CD4-positive, alpha-beta T cell treated with Interleukin-17A for 1 hour (primary cell): ENCODE measurements at places on chromosomes 1 and 21.

GRCh38 chr1:67316180-67316902 is 8.7 kb downstream of the IL12RB2 start:
- DNase-seq = no peak

DNA sequence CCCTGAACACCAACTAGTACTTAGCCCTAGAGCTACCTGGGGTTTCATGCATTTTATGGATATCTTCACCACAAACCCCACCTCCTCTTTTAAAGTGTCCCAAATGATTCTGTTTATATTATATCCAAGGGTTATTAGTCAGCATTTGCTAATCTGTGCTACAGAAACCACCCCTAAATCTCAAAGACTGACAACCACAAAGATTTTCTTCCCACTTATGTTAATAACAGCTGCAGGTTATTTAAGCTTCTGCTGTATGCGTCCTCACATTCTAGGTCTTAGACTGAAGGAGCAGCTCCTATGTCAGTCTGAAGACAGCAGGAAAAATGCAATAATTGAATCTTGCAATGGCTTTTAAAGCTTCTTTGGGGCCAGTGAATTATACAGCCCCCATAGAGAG is 11.2 kb upstream of the PHC2 start:
- no peak for DNase-seq

GRCh38 chr21:14850394-14850793 is 214.4 kb downstream of the NRIP1 start:
- no peak for DNase-seq

GRCh38 chr1:202187041-202187671 is 6.4 kb upstream of the LGR6 start:
- DNase-seq = no peak

DNA sequence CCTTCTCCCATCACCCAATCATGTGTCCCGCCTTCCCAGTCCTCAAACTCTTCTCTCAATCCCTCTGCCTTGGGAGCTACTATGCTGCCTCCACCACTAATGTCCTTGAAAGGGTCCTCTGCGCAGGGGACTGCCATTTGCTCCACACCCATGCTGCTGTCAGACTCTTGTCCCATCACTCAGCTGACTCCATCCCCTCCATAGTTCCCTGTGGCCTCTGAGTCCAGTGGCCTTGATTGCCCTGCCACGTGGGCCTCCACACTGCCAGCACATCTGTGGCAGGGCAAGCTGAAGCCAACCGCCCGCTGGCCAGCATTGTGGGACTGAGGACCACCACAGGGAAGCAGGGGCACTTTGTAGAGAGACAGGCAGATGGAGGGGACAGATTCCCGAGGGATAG is 1.3 kb upstream of the TNNT2 start:
- DNase-seq = no peak

GRCh38 chr1:231691618-231692259 is 65.1 kb downstream of the DISC1 start:
- no peak for DNase-seq

DNA sequence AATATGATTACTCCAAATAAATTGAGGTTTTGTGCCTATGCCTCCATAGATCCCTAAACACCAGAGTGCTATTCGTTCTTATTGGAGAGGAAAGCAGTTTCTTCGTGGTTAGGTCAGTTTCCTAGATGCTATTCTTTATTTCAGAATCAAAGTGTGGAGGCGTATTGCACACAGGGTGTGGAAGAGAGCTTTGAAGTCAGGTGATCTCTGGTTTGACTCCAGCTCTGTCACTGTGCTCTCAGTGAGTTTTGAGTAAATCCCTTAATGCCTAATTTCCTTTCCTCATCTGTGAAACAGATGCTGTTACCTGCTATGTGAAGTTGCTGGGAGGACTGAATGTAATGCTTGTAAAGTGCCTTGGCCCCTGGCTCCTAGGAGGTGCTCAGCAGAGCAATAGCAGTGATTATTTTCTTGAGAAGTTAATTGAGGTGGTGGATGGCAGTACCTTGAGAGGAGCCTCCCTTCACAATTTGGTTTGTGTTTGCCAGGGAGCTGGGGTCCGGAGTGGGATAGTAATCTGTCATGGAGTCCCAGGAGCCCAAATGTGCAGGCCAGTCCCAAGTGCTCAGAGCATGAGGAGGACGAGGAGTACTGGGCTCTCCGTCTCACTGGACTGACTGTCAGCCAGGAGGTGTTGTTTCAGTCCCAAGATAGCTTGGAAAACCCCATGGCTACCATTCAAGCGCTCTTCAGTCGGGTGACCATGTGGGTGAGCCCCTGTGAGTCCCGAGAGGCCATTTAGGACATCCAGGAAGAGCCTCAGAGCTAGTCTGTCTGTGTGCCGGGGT is 14.9 kb downstream of the NTPCR start:
- DNase-seq = no peak

- no peak for DNase-seq
Observed at GRCh38 chr1:112502826-112503225, 5.9 kb upstream of the WNT2B start.

GRCh38 chr1:116521186-116521585 is 49.6 kb downstream of the CD58 start:
- no peak for DNase-seq
